ENCODE measurements at places on chromosomes 4 and X.

DNA sequence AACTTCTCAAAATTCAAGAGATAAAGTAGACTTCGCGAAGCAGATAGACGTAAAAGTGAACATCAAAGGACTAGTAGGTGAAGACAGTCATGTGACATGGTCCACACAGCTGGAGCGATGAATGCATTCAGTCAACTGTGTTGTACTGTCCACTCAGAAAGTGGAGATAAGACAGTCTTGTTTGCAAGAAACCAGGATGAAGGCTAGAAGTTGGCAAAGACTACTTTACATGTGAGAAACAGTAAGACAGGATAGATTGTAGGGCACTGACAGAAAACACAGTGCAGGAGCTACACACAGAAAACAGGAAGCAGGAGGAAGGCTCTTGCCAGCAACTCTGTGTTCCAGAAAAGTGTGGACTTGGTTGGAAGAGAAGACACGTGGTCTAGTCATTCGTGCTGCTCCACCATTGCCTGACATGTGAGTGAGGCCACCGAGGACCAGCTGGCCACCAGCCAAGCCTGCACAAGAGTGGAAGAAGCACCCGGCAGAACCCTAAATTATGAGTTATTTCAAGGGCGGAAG, 78.9 kb downstream of the FAT1 start:
- no peak for DNase-seq

DNA sequence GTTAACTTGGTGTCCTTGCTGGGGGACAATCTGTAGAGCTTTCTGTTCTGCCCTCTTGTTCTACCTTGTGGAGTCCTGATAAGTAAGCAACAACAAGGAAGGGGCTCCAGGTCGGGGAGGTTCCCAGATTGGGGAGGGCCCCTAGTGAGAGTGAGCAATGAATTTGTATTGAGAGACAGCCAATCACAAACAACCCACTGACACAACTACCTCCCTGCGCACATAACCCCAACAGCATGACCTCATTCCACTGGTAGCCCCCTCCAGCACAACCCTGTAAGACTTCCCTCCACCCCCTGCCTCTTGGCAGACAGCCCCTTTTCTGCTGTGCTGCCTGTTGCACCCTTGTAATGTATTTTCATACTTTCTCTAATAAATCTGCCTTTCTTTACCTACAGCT, 19.7 kb upstream of the PNPLA4 start:
- no peak for DNase-seq

GRCh38 chrX:103073467-103073866, 9.5 kb upstream of the BEX1 start:
- DNase-seq, result no peak

- no peak for DNase-seq
These were observed 25.6 kb upstream of the MAGEA1 start for GRCh38 chrX:153153516-153153915.

GRCh38 chr4:88442689-88443191, 14.2 kb upstream of the HERC5 start:
- no peak for DNase-seq

GRCh38 chrX:1464041-1464970, 11.6 kb upstream of the ASMTL start:
- no peak for DNase-seq

GRCh38 chr4:69214716-69215115, at the start of gene UGT2B11:
TSS of gene UGT2B11 (minus strand) at chr4:69214748. CDS start at chr4:69214722, 26 bp downstream.
- no peak for DNase-seq

DNA sequence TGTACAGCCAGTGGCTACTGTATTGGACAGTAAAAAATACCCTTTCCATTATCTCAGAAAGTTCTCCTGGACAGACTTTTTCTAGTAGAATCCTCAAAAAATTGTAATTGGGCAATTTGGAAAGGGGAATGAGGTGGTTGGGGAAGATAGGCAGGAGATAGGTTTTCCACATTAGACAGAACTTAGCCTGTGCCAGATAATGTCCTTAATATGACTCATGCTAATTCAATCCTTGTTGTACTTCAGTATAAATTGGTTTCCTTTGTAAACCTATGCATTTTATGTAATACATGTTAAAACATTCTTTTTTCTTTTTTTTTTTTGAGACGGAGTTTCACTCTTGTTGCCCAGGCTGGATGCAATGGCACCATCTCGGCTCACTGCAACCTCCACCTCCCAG, 8.9 kb downstream of the EIF4E start:
- DNase-seq, result no peak

DNA sequence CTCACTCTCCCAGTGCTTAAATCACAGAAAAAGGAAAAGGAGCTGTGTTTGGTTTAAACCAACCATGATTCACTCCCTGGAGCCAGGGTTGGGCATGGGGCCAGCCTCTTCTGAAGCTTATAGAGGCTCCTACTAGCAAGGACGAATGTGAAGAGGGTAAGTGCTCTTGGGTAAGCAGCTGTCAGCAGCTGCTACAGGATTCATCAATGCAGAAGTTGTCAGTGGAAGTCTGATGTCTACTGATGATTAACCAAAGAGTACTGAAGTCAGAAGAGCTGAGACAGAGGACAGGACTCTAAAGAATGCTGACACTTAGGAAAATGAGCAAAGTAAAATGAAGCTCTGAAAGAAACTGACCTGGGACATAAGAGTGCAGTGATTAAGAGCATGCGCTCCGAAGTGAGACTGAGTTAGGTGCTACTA, 32.7 kb upstream of the JADE1 start:
- DNase-seq, result no peak

- no peak for DNase-seq
These were observed 228.1 kb upstream of the PPARGC1A start for GRCh38 chr4:24117975-24118374.

DNA sequence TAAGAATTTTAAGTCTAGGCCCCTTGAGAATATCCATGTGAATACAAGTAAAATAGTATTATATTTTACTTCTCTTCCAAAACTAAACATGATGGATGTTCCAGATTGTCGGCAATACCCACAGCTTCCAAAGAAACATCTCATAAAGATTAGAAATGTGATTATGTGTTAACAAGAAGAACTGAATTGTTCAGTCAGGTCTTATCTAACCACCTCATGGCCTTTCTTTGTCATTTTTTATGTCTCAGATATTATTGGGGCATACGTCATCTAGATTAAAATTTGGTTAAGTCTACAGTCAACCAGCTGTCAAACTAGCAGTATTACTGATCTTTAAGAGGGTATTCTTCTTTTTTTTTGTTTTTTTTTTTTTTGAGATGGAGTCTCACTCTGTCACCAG, 10.0 kb downstream of the EPGN start:
- no peak for DNase-seq

- DNase-seq, result no peak
These were observed 257.5 kb upstream of the SLC7A11 start for GRCh38 chr4:138499627-138500026.

GRCh38 chr4:60657807-60658206, 542.3 kb upstream of the ADGRL3 start:
- DNase-seq, result no peak

DNA sequence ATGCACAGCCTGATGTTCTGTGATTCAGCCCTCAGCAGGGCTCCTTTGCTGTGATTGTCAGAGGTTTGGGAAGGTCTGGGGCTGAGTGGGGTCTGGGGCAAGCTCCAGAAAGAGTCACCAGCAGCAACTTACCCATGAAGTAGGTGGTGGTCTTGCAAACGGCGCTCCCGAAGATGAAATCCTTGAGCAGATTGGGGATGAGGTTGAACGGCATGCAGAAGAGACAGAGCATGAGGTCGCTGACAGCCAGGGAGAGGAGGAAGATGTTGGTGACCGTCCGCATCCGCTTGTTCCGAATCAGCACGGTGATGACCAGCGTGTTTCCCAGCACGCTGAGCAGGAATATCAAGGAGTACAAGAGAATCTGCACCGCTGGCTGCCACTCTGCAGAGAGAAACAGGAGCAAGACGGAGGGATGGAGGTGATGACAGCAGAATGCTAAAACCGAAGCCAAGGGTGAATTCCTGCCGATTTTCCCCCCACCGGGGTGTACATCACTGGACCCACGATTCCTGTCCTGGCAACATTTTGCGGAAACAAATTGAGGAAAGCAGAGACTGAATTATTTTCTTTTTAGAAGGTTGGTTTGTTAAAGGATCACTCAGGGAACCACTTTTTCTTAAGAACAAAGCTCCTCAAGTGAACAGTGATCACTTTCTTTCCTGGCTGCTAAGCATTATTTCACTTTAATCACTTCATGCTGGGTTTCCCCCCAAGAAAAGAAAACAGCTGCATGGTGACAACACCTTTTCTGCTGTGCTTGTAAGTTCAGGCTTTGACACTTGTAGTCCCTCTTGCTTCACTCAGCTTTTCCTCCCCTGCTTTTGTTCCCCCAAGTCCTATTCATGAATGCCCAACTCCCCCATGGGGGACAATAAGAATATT, 941 bp downstream of the CCKAR start:
- DNase-seq, result no peak

- no peak for DNase-seq
These were observed 84.0 kb upstream of the BMP2K start for GRCh38 chr4:78691971-78692821.

DNA sequence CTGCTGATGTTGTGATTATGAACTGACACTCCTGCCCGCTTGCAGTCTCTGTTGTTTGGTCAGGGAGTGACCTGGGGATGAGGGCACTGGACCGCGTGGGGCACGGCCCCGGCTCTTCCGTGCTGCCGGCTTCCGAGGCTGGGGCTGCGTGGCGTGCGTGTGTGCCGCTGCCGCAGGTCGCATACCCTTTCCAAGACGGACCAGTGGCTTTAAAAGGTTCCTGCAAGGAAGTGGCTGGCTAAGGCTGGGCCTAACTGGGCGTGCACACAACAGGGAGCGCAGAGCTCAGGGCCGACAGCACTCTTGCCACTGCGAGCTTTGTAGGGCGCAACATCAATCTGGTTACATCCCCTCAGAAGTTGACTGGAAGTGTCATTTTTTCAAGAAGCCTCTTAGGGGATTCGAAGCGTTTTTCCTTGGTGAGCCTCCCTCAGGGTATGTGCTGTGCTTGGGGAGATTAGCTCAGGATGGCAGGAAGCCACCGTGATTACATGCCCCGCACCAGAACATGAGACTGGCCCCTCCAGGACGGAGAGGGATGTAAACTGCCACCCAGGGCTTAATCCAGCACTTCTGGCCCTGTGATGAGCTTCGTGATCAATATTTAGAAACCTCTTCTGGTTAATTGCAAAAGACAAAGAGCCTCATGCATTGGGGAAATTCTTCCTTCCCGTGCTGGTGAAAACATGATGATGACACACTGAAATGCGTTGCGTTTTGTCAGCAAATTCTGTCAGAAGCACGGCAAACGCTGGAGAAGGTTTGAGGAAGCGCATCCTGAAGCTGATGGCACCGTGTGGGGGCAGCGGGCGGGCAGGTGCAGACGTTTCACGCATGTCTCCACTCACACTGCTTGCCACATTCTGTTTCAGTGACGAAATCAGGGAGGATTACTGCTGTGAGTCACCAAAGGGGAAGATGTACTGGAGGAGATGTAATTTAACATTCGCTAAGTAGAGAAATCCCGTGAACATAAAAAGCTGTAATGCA, 11.1 kb downstream of the MAEA start:
- DNase-seq, result peak; percentile 32

DNA sequence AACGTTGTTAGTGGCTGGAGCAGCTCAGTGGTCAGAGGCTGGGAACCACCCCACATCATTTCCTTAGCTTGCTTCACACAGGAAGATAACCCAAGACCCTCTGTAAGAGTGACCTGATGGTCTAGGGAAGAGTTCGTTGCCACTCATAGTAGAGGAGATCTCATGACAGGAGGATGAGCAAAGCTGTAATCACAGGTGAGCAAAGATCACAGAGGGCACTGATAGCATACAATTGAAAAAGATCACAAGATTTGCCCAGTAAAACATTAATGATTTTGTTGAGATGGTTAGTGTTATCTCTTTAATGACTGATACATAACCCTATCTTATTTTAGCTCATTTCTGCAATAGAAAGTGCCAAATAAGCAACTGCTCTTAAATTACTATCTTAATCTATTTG, 44.1 kb downstream of the LARP7 start:
- no peak for DNase-seq

GRCh38 chr4:91283726-91284230, 1020.0 kb upstream of the GRID2 start:
- no peak for DNase-seq

DNA sequence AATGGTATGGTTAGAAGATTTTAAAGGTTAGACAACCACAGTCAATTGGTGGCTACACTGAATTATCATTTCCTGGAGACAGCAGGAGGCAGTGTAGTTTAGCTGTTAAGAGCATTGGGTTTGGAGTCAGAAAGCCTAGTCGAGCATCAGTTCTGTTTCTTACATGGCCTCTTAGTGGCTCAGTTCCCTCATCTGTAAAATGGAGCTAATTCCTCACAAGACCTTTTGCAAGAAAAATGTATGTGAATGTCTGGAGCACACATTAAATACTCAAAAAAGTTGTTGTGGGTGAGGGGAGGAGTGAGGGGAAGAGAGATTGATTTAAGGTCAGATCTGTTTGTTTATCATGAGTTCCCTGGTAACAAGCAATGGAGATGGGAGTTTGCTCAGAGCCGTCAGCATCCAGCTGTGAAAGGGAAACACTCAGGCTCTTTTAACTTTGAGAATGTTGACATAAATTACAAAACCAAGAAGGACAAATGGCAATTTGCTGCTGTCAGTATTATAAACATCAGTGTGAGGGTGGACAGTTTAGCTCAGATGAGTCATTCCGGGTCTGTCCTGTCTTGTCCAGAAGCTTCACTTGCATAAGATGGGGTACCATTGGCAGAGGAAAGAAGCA, 98.2 kb upstream of the PGRMC2 start:
- no peak for DNase-seq

- no peak for DNase-seq
These were observed 56.2 kb downstream of the SPATA18 start for GRCh38 chr4:52107336-52107735.

GRCh38 chr4:152778656-152779512, 646 bp downstream of the TIGD4 start:
- peak; percentile 53 for DNase-seq

DNA sequence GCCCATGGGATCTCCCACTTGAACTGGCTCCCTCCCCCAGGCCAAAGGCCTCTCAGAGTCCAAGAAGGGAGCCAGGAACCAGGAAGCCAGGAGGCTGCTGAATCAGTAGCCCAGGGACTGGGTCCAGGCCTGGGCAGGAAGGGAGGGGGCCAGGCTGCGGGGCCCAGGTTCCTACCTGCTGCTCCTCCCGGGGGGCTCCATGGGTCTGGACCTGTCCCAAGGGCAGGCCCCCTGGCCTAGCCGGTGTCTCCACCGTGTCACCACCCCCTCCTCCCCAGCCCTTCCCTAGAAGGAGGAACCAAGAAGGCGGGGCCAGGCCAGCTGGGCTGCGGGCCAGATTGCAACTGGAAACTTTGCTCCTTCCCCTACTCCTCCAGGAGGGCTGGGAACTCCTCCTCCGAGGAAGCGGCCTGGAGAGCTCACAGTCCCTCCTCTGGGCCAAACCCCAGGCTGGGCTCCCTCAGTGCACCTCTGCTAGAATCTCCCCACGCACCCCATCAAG, at the start of gene IQSEC2:
Gene IQSEC2, minus strand, starts transcription at position 264 of the 502 bp plus-strand sequence.
- DNase-seq, result peak; percentile 14

DNA sequence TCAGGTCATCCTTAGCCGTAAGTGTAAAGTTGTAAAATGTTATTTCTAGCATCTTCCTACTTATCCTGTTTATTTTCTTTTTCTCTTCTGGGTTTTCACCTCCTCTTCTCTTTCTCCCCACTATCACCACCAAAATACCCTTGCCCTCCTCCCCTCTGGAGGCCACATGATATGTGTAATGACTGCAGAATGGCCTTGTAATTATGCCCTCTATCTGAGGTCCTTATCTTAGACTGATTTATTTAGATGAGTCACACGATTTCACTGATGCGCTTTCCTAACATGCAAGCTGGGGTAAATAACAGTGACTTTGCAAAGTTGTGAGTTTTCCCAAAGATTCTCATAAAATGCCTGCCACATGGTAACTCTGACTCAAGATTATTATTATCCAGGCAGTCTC, 231.8 kb upstream of the GPRIN3 start:
- no peak for DNase-seq

GRCh38 chr4:56324011-56324610, 63.2 kb downstream of the AASDH start:
- DNase-seq, result no peak
